ENCODE measurements at places on chromosomes 3 and 15.

GRCh38 chr3:126459763-126460127 is 15.9 kb downstream of the ZXDC start:
- no peak for DNase-seq

- DNase-seq: no peak
Observed at GRCh38 chr3:52210550-52211046, 12.6 kb downstream of the ALAS1 start.

DNA sequence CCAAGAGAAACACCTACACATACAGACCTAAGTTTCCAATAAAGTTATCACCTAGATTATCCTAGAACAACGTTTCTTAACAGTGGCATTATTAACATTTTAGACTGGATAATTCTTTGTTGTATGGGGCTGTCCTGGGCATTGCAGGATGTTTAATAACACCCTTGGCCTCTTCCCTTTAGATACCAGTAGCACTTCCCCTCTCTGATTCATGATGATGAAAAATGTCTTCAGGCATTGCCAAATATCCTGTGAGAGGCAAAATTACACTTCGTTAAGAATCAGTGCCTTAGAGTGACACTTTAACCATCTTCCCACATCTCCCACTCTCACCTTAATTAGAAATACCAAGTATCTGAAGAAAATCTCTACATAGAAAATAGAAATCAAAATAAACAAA is 352.6 kb downstream of the CGGBP1 start:
- DNase-seq: no peak

DNA sequence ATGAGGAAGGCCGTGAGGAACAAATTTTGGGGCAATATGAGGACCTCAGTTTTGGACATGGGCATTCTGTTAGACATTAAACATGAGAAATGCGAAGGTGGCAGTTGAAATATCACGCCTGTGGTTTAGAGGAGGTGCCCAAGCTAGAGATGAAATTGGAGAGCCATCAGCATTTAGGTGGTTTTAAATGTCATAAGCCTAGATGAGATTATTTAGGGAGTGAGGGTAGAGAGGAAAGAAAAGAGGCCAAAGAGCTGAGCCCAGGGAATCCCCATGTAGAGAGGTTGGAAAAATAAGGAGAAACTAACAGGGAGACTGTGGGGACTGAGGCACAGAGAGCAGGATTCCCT is 14.9 kb downstream of the RTP1 start:
- no peak for DNase-seq

- DNase-seq: no peak
Observed at GRCh38 chr3:94356581-94356980, 293.7 kb downstream of the NSUN3 start.

DNA sequence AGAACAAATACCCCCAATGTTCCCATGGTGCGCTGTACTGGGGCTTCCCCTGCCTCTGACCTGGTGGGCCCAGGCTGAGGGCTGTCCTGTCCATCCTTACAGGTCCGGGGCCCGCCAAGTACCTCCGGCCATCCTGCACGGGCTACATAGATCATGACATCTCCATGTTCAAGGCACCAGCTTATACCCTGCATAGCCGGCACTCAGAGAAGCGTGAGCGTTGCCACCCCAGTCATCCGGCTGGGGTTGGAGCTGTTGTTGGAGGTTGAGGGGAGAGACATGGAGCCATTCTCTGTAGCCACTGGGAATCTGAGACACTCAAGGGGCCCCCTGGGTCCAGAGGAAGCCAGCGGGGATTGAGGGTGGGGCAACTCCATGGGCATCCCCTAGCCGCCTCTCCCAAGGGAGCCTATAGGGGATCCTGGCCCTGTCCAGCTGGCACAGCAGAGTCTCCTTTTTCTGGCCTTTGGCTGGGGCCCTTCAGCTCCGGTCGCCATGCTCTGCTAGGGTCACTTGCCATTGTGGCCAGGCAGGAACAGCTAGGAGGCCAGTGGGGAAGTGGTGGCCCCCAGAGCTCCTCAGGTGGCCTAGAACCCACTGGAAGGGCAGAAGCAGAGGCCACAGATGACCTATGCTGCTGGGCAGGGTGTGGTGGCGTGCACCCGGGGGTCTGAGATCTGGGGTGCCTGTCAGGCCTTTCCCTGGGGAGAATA is 12.5 kb upstream of the CSPG4 start:
- DNase-seq: no peak

DNA sequence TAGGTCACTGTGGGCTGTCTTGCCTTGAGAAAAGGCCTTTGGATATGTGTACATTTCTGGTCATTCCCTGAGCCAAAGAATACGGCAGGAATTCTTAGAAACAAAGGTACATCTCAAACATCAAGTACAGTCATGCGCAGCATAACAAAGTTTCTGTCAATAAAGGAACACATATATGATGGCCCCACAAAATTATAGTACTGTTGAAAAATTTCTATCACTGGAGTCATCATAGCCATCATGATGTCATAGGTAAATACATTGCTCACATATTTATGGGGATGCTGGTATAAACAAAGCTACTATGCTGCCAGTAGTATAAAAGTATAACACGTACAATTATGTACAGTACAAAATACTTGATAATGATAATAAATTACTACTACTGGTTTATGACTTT is 38.9 kb upstream of the NECTIN3 start:
- no peak for DNase-seq

- peak; percentile 61 for DNase-seq
Observed at GRCh38 chr3:39291903-39292329, 12.1 kb upstream of the CX3CR1 start.

- DNase-seq: no peak
Observed at GRCh38 chr15:66369773-66370651, 13.5 kb upstream of the TIPIN start.

- no peak for DNase-seq
Observed at GRCh38 chr3:14374444-14374883, 27.9 kb upstream of the SLC6A6 start.

DNA sequence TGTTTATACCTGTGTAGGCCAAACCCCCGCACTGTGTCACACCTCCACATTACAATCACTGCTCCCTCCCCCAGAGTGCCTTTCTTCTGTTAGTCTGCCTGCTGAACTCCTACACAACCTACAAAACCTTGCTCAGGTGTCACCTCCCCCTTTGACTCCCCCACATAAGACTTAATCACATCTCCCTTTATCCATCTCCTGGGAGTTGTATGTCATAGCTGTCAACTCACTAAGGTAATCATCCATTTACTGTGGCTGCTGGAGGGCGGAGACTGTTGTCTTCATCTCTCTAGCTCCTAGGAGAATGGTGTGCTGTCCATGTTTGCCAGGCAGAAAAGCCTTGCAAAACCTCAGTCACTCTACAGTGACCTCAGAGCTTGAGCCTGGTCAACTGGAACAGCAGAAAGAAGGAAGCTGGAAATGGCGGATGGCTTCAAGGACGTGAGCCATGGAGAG is 43.8 kb downstream of the ZNF710 start:
- DNase-seq: no peak

DNA sequence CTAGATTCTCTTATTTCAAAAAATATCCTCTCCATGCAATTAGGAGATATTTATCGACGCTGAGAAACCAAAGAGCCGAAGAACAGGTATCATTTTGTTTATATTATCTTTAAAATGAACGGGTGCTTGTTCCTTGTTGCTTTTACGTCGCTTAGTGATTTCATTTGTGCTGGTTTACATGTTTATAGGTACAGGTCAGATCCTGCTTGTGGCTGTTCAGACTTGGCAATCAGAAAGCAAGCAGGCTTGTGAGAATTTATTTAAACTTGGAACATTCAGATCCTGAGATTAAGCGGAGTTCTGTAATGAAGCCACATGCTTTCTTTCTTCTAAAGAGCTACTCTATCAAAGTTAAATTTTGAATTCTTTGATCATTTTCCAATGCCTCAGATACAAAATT is 43.0 kb upstream of the ATP2C1 start:
- no peak for DNase-seq

DNA sequence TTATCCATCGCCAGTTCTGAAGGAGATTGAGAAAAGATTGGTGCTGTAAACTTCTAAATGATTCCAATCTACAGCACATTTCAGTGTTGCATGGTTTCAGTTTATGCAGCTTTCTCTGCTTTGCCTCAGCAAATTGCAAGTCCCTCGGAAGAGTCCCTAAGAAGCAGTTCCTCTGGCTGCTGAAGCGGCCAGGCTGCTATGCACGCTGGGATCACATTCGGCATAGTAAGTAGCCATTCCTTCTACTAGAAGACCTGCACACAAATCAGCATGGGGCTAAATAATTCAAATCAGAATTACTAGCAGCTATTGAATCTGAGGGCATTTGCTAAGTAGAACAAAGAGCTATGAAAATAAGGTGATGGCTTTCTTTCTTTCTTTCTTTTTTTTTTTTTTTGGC is 769.5 kb downstream of the AGBL1 start:
- DNase-seq: no peak

DNA sequence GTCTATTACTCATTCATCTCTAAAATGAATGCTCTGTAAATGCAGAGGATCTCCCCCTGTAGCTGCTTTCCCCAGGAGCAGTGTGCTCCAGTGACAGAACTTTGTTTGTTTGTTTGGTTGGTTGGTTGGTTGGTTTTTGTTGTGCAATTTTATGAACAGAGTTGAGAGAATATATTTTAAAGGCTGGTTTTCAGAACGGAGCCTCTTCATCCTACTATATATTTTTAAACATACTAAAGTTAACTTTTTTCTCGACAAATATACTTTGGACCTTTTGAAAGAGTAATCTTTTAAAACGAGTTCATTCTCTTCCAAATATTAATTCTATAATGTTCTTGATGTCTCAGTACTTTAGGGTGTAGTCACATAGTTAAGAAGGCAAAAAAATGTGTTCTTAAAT is 20.2 kb downstream of the RYR3 start:
- DNase-seq: no peak

DNA sequence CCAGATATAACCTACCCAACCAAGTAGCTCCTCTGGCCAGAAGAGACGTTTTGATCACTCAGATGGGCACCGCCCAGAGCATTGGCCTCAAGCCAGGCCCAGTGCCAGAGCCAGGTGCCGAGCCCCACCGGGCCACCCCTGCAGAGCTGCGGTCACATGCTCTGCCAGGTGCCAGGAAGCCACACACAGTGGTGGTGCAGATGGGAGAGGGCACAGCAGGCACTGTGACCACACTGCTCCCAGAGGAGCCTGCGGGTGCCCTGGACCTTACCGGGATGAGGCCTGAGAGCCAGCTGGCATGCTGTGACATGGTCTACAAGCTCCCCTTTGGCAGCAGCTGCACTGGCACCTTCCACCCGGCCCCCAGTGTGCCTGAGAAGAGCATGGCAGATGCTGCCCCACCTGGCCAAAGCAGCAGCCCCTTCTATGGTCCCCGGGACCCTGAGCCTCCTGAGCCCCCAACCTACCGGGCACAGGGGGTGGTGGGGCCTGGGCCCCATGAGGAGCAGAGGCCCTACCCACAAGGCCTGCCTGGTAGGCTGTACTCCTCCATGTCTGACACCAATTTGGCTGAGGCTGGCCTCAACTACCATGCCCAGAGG is 19.1 kb upstream of the APEH start:
- DNase-seq: no peak

- DNase-seq: no peak
Observed at GRCh38 chr3:146308222-146308621, 57.3 kb upstream of the PLSCR4 start.

- no peak for DNase-seq
Observed at GRCh38 chr15:76337059-76337695, 604 bp downstream of the ISL2 start.

GRCh38 chr3:99505646-99506269 is 132.6 kb upstream of the COL8A1 start:
- DNase-seq: peak; percentile 13

- no peak for DNase-seq
Observed at GRCh38 chr3:89171687-89172545, 64.5 kb downstream of the EPHA3 start.

GRCh38 chr15:31977812-31978661 is 52.3 kb upstream of the CHRNA7 start:
- DNase-seq: peak; percentile 40

DNA sequence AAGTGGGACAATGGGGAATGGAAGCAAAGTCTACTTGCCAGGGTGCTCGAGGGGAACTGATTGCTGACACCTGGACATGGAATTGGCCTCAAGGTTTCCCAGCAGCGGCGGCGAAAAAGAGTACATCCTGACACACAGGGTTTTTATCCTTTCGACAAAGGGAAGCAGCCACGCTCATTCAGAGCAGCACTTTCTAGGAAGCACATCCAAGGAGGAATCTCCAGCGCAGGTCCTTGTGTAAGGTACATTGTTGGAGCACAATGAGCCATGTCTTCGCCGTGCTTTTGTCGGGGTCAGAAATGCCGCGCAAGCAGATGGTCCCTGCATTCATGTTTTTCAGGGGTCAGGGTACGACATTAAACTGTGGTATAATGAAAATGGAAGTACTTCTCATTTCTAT is 16.8 kb downstream of the CACNA1D start:
- no peak for DNase-seq

DNA sequence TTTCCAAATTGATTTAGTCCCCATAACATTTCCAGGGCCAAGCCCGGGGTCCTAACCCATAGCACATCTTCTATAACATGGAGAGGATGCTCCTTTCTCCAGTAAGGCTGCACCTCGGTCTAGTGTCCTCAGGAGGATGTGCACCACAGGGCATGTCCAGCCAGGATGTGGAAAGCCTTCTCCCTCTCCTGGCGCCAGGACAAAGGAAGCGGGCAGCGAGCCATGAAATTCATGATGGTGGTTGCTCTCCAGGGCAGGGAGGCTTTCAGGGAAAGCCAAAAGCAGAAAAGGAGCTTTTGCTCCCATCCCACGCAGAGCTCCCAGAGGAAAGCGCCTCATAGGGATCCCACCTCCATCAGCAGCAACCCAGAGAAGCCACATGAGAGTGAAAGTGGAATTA is 220.0 kb downstream of the ADAMTSL3 start:
- DNase-seq: no peak

GRCh38 chr3:41002104-41002503 is 197.2 kb upstream of the CTNNB1 start:
- no peak for DNase-seq

DNA sequence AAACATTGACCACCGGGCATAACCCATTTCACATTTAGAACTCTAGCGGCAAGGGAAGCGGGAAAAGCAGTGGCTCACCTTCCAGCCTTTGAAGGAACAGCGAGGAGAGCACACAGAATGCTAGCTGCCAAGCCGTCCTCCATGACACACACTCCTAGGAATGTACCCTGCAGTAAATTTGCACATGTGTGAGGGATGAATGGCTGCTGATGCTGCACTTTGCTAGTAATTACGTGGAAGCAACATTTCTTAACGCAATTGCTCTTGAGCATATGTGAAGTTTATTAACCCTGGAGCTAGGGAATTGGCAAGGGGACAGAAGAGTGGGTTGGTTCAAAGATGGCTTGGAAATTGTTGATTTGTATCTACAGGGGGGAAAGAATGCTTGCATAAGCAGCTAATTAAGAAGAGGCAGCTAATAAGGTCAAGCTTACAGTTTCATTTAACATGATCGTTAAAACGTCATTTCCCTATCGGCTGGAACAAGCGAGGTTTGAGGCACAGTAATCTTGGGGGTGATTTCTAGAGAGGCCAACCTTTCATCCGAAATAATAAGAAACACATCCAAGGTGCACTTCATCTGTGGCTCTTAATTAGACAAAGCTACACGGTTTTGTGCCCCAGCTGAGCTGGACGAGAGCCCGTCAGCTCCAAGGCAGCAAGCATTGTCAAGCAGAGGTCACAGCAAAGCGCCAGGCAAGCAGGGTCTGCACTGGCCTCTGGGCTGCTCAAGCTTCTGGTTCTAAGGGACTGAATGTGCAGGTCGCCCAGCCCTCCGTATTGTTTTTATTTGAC is 123.4 kb downstream of the CHSY1 start:
- DNase-seq: no peak

- DNase-seq: no peak
Observed at GRCh38 chr15:83322061-83322460, 37.6 kb upstream of the BNC1 start.

GRCh38 chr15:82999905-83000671 is 11.4 kb downstream of the C15orf40 start:
- no peak for DNase-seq
